ENCODE measurements at places on chromosomes 4 and X.

GRCh38 chr4:25161593-25161950 is 1.3 kb upstream of the SEPSECS start:
- DNase-seq: no peak

GRCh38 chr4:1846580-1846979 is 9.4 kb downstream of the LETM1 start:
- DNase-seq: no peak

- DNase-seq: no peak
Measured at GRCh38 chr4:170395773-170396172, 306.0 kb upstream of the AADAT start.

DNA sequence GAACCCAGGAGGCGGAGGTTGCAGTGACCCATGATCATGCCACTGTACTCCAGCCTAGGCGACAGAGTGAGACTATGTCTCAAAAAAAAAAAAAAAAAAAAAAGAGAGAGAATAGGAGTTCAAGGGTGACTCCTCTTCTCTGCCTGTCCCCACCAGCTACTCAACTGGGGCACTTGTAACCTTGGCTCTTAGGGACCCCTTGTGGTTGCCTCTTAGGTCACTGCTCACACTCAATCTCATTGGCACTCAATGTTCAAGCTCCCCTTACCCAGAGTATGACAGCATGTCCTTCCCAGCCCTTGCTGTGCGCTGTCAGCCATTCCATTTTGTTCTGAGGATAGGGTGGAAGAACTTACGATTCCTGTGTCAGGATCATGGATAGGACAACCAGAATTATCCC is 82.4 kb upstream of the BEND4 start:
- DNase-seq: no peak

- no peak for DNase-seq
Measured at GRCh38 chr4:184958127-184958922, 60.0 kb upstream of the HELT start.

DNA sequence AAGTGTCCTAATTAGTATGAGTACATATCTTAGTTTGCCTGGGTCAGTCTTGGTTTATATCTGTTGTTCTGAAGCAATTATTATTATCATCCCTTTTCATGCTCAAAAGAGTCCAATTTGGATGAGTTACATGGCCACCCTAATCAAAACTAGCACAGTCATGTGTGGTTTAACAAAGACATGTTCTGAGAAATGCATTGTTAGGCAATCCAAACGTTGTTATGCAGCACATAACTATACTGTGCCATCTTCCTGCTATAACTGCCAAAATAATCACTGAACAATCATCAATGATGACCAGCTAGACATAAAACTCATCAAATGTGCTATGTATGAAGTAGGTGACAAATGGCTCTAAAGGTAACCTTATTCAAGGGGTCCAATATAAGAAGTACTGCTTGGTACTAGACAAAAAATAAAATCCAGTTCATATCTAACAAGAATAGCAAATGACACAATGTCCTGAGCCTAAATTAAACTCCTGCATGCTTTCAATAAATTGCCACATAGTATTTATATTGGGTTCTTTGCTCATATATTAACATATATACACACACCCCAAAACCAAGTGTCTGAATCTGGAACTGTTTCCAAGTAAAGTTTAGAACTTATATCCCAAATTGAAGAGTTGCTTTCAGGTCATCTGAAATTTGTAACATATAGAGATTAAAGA is 41.9 kb downstream of the CNOT6L start:
- DNase-seq: no peak

- DNase-seq: no peak
Measured at GRCh38 chr4:36224972-36225903, 19.1 kb downstream of the ARAP2 start.

DNA sequence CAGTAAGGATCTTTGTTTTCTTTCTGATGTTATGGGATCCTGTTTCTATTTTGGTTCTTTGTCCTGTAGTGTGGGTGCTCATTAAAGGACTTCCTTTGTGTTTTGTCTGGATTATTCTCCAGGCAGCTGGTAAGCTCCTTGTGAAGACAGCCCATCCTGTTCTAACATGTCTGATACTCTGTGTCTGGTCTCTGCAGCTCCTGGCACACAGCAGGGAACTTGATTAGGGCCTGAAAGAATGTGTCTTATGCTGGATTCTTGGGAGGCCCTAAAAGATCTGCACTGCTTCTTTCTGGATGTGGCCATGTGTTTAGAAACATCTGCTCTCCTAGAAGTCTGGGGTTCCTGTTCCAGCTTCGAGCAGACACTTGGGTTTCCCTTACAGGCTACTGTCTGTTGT is 38.1 kb upstream of the ATXN3L start:
- no peak for DNase-seq

DNA sequence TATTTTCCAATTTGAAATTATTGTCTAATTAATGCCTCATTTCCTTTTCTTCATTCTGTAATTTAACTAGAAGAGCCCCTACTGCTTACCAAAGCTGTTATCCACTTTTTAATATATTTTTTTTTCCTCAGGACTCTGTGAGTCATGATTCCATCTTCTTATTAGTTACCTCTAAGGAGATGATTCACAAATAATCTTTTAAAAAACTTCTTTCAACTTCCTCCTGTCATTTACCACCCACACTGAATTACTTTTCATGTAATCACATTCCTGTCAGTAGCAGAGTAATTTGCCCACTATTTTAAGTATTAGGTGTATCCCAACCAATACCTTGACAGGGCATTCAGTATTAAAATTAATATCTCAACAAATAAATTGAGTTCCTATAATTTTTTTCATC is 470.9 kb upstream of the ADGRL3 start:
- no peak for DNase-seq

- no peak for DNase-seq
Measured at GRCh38 chrX:112967903-112968302, 127.3 kb upstream of the AMOT start.

DNA sequence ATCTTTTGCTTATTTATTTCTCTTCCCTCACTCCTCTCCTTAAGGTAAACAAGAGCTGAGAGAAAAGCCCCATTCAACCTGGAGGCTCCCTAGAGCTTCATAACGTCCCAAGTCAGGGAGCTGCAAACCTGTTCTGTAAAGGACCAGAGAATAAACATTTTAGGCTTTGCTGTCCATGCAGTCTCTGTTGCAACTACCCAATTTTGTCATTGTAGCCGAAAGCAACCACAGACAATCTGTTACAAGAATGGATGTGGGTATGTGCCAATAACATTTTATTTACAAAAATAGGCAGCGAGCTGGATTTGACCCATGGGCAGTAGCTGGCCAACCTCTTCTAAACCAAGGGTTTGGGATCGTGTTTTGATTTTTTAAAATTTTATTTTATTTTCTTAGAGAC is 71.3 kb upstream of the TBL1X start:
- no peak for DNase-seq

GRCh38 chr4:182975806-182976205 is 58.6 kb upstream of the DCTD start:
- DNase-seq: no peak

DNA sequence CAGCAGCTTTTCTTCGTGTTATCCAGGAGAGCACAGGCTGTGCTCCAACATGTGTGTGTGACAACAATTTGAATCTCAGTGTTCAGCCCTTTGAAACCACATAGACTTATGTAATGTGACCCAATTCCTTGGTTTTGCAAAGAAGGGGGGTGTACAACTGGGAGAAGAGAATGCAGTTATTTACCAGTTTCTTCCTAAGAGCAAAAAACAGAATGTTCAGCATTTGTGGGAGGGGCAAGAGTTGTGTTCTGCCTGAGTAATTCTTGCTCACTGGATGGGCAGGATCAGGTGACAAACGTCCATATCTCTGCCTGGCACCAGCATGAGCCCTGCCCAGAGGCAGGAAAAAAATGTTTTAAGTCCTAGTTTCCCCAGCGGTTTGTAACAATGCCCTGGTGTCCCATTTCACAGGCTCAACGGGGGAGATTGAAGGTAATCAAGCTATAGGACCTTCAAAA is 72.0 kb downstream of the PRPS1 start:
- no peak for DNase-seq

DNA sequence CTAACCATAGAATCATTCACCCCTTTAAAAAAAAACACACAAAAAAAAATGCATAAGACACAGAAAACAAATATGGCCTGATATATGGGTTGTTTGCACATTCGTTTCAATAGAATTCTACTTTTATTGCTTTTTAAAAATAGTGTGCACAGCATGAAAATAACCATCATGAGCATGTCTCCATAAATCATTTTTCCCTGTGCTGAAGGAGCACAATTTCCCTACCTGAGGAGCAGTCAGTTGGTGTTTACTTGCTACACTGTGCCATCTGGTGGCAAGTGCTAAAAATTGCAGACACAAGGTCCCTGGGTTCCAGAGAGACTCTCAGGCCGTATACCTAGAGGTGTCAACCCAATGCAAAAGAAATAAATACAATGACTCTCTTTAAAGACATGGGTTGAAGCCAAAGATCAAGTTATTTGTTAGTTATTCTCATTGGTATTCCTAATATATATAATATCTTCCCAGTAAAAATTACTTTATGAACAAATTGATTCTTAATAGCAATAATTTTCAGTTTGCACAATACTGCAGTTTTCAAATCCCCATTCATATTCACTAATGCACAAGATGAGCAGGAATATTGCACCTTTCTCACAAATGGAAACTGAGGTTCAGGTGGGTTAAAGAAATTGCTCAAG is 551.4 kb downstream of the IQCM start:
- DNase-seq: no peak

DNA sequence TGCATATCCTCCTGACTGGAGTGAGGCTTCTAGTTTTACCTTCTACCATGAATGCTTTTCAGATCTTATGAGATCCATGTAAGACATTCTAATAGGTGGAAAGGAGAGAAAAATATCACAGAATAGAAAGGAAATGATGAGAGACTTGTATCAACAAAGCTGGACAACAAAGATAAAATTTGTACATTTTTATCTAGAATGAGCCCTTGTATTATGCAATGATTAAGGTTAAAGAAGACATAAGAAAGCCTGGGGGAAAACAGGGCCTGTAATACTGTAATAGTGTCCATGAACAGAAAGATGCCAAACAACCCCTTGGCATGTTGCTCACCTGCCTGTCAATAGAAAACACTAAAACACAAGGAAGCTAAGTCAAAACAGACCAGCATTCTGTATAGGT is 44.2 kb upstream of the SCRG1 start:
- no peak for DNase-seq

GRCh38 chrX:84873176-84873575 is 130.5 kb upstream of the APOOL start:
- no peak for DNase-seq

- no peak for DNase-seq
Measured at GRCh38 chrX:24702362-24703184, 8.9 kb downstream of the POLA1 start.

- no peak for DNase-seq
Measured at GRCh38 chr4:7439699-7440098, 5.0 kb upstream of the PSAPL1 start.

DNA sequence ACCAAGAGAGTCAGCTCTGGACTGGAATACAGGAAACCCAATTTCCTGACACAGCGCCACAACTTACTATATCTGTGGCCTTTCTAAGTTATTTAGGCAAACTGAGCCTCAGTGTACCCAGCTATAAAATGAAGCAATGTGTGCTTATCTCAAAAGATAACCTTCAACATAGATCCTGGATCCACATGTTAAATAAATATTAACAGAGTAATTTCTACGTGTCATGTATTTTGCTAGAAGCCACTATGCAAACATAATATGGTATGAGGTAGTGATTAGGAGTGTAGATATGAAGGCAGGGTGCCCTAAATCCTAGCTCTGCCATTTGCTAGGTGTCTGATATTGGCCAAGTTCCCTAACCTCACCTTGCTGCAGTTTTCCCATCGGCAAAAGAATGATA is 527.0 kb downstream of the RAB28 start:
- DNase-seq: no peak

DNA sequence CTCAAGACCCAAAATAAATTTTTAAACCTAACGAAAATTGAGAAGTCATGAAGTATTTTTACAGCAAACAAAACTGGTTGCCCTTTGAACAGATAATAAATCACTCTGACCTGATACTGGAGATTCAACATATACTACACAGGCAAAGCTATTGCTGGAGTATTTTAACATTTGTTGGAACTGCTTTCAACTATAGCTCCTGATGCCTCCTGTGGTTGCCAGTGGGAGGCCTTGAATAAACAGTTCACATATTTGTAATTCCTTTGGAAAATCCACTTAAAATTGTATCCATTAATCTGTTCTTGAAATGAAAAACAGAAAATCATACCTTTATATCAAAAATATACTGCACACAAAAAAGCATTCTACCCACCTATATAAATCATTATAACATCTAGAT is 605.1 kb downstream of the KCTD8 start:
- DNase-seq: no peak

DNA sequence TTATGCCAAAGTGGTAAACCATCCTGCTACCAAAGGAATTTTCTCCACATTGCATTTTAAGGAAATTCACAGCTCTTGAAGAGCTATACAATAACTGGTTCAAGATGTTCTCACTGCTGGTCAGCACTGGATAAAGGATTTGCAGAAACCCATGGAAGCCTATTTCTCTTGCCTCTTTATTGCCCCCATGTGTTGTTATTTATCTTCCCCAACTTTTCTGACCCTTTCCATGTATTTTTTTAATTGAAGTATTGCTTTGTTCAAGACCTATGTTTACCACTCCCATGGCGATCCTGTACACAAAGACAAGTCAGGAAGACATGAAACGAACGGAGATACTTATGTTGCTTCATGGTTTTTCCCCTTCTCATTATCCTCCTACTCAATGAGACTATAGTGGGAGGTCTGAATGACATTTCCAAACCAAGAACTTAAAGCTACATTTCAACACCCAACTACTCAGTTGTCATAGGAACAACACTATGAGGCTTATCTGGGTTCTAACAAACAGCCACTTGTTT is 566.4 kb upstream of the DIPK2B start:
- DNase-seq: no peak

Data from stimulated activated CD8-positive, alpha-beta memory T cell treated with anti-CD3 and anti-CD28 coated beads, Interleukin-7, amount 100 ng/mL, for 48 hours (primary cell).